ENCODE measurements at places on chromosomes 16 and 17. TPM values are rescaled to one million over a fixed set of nuclear protein-coding genes. Genes with fewer than 3 reads are reported as not detected.

FBXW10 gene
- 0.96 TPM for total RNA-seq

ST6GALNAC1 gene
- not detected for total RNA-seq

ACOX1 gene
- 16.4 TPM for total RNA-seq

CACNG1 gene
- not detected for total RNA-seq

SARM1 gene
- total RNA-seq, result 5.6 TPM

MFAP4 gene
- not detected for total RNA-seq

PRR15L gene
- 0.19 TPM for total RNA-seq
